ENCODE measurements at places on chromosomes 12 and 14. TPM values are rescaled to one million over a fixed set of nuclear protein-coding genes. Genes with fewer than 3 reads are reported as not detected.

GRCh38 chr14:104876251-104876699 is 11.2 kb downstream of the CEP170B start:
- H3K4me1 ChIP-seq = no peaks in the 10 kb centered on the region
- H3K27ac ChIP-seq = no peak overlapping the region
- no peak overlapping the region for H3K4me3 ChIP-seq
- no peak for DNase-seq
- no peaks in the 10 kb centered on the region for H3K27me3 ChIP-seq
- H3K36me3 ChIP-seq = no peaks in the 10 kb centered on the region

- no peaks in the 10 kb centered on the region for H3K36me3 ChIP-seq
- no peaks in the 10 kb centered on the region for H3K4me1 ChIP-seq
- no peak for DNase-seq
These were observed 62.4 kb upstream of the MED13L start for GRCh38 chr12:116339800-116340371.

GRCh38 chr14:61106959-61107641 is 126.1 kb downstream of the SLC38A6 start:
- no peaks in the 10 kb centered on the region for H3K27me3 ChIP-seq
- no peak overlapping the region for H3K27ac ChIP-seq
- H3K36me3 ChIP-seq = no peaks in the 10 kb centered on the region
- DNase-seq = no peak
- H3K4me1 ChIP-seq = no peaks in the 10 kb centered on the region

DNA sequence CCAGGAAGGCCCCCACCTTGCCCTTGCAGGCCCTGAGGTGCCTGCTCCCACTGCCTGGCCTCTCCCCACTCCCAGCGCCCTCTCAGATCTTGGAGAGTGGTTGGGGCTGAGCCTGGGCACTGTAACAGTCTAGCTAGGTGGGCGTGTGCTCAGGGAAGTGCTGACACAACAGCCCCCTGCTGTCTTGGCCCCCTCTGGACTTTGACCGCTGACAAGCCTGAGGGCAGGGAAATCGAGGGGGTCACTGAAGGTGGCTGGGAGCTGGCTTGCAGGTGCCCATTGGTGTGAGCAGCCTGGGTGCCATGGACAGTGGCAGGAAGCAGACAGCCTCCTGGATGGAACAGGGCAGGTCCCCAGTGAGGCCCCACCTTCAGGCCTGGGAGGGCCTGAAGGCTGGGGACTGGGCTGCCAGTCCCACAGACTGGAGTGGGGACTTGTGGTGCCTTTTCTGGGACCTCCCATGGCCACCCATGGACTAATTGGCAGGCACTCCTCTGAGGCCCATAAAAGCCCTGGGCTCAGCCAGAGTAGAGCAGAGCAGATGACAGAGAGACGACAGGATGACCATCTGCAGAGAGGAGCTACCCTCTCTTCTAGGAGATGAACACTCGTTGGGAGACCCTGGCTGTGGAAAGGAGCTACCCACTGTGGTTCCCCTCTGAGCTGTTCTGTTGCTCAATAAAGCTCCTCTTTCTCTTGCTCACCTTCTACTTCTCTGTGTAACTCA is 158.6 kb upstream of the SLC38A2 start:
- H3K36me3 ChIP-seq = no peaks in the 10 kb centered on the region
- no peaks in the 10 kb centered on the region for H3K27me3 ChIP-seq
- no peak overlapping the region for H3K27ac ChIP-seq
- no peaks in the 10 kb centered on the region for H3K4me1 ChIP-seq
- no peak overlapping the region for H3K4me3 ChIP-seq
- DNase-seq = no peak

GRCh38 chr12:132131952-132132351 is 12.2 kb downstream of the DDX51 start:
- H3K27me3 ChIP-seq = no peaks in the 10 kb centered on the region
- H3K27ac ChIP-seq = no peak overlapping the region
- no peak for DNase-seq
- H3K4me3 ChIP-seq = no peak overlapping the region

DNA sequence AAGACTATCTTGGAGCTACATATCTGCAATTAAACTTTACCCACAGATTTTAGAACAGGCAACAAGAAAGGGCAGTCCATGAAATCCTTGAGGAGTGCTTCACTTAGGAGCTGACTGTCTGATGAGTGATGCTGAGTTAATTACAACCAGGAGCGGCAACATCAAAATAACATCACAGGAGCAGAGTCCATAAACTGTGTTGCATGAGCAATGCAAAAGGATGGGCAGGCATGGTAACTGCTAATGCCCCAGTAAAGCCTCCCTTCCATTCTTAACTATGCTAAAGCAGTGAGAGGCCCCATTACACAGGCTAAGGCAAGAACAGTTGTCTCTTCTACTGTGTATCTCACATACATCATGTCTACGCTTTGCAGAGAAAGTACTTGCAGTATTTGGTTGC is 156.6 kb downstream of the PAX9 start:
- H3K36me3 ChIP-seq = no peaks in the 10 kb centered on the region
- H3K4me3 ChIP-seq = no peak overlapping the region
- no peaks in the 10 kb centered on the region for H3K27me3 ChIP-seq
- DNase-seq = no peak
- H3K4me1 ChIP-seq = no peaks in the 10 kb centered on the region

DNA sequence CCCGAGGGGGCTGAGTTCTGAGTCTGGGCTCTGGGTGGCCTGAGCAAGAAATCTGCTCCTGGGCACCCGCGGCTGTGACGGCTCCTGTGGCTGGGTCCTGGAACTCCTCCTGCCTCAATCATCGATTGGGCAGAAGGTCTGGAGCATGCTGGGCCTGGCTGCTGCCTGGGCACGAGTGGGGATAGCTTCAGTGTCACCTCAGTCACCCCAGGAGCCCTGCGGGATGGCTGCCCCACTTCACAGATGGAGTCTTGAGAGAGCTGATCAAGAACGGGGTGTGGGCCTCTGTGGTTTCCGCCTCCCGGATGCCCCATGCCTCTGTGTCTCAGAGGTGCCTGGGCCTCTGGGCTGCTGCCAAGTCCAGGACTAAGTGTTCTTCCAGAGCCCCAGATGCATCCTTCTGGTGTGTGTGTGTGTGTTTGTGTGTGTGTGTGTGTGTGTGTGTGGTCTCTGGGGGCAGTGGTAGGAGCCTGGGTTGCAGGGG is 185.6 kb upstream of the C14orf180 start:
- H3K27ac ChIP-seq = no peak overlapping the region
- no peak for DNase-seq
- no peak overlapping the region for H3K4me3 ChIP-seq

- no peaks in the 10 kb centered on the region for H3K27me3 ChIP-seq
- no peak overlapping the region for H3K4me3 ChIP-seq
- no peaks in the 10 kb centered on the region for H3K4me1 ChIP-seq
- H3K27ac ChIP-seq = no peak overlapping the region
- H3K36me3 ChIP-seq = no peaks in the 10 kb centered on the region
These were observed 650.1 kb upstream of the USP15 start for GRCh38 chr12:61610143-61610542.

DNA sequence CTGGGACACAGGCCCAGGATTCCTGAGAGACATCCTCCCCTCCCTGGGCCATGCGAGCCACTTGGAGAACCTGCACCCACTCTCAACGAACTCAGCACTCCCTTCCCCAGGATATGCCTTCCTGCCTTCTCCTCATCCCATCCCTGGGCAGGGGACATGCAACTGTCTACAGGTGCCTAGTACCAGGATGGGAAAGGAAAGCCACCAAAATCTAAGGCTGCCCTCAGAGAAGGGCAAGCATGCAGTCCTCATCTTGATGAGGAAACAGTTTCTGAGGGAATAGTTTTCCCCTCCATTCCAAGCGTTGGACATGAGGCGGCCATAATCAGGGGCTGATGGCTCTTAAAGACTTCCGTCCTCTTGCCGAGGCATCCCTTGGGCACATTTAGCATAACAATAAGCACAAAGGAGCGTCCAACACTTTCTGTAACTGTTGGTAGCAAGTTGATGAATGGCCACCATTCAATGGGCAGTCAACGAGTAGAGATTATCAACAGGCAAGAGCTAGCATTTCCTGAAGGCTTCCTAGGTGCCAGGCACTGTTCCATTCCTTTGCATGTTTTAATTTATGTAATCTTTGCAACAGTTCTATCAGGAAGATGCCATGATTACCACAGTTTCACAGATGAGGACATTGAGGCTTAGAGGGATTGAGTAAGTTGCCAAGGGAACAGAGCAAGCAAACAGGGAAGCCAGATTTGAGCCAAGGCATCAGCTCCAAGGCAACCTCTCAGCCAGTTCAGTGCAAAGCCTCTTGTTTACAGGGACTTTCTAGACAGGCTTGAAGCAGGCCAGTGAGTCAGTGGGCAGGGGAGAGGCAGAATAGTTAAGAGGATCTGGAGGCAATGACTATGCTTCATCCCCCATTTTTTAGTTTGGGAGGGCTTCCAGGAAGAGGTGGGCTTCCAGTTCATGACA is 105.1 kb downstream of the SINHCAF start:
- H3K36me3 ChIP-seq = no peaks in the 10 kb centered on the region
- DNase-seq = no peak
- H3K4me3 ChIP-seq = no peak overlapping the region
- no peak overlapping the region for H3K27ac ChIP-seq
- H3K4me1 ChIP-seq = no peaks in the 10 kb centered on the region
- no peaks in the 10 kb centered on the region for H3K27me3 ChIP-seq

- no peak overlapping the region for H3K27ac ChIP-seq
- no peaks in the 10 kb centered on the region for H3K36me3 ChIP-seq
- H3K27me3 ChIP-seq = no peaks in the 10 kb centered on the region
- H3K4me1 ChIP-seq = no peaks in the 10 kb centered on the region
- no peak overlapping the region for H3K4me3 ChIP-seq
- peak; percentile 74 for DNase-seq
These were observed 198.7 kb upstream of the EEA1 start for GRCh38 chr12:93127582-93128331.

GRCh38 chr12:6450869-6451347 is 934 bp upstream of the TAPBPL start:
- H3K36me3 ChIP-seq = peaks cover 43% of the 10 kb centered on the region
- peak; percentile 18 for DNase-seq
- H3K4me1 ChIP-seq = peaks cover 28% of the 10 kb centered on the region
- peak overlapping the region; percentile 90 for H3K27ac ChIP-seq
- no peaks in the 10 kb centered on the region for H3K27me3 ChIP-seq

- H3K4me3 ChIP-seq = no peak overlapping the region
- H3K36me3 ChIP-seq = no peaks in the 10 kb centered on the region
- no peak overlapping the region for H3K27ac ChIP-seq
- H3K4me1 ChIP-seq = peaks cover 3% of the 10 kb centered on the region
- no peak for DNase-seq
- H3K27me3 ChIP-seq = no peaks in the 10 kb centered on the region
These were observed 253.7 kb upstream of the HMGA2 start for GRCh38 chr12:65570451-65571130.

- peak; percentile 17 for DNase-seq
- peak overlapping the region; percentile 99 for H3K27ac ChIP-seq
- H3K36me3 ChIP-seq = no peaks in the 10 kb centered on the region
- peaks cover 8% of the 10 kb centered on the region for H3K4me1 ChIP-seq
These were observed 972 bp downstream of the SAMD4A start for GRCh38 chr14:54567639-54568561.

The KRT73 gene
- not detected for total RNA-seq

The CCDC184 gene
- 2.1 TPM for total RNA-seq

The ACTR10 gene
- 73.3 TPM for total RNA-seq

The ERP27 gene
- not detected for total RNA-seq

The PPP2R5E gene
- total RNA-seq = 22.9 TPM

The A2ML1 gene
- 6.1 TPM for total RNA-seq

The NCKAP5L gene
- total RNA-seq = 47.4 TPM

The NT5DC3 gene
- 15.9 TPM for total RNA-seq

The KRT74 gene
- total RNA-seq = not detected

The TCP11L2 gene
- total RNA-seq = 31.0 TPM

The BCL11B gene
- 0.21 TPM for total RNA-seq

The TRHDE gene
- total RNA-seq = 4.6 TPM

The CTSG gene
- total RNA-seq = 2.7 TPM

The RASSF9 gene
- 3.5 TPM for total RNA-seq

The PLCZ1 gene
- total RNA-seq = not detected

The TTC6 gene
- total RNA-seq = not detected

The CCDC198 gene
- total RNA-seq = not detected

The PHLDA1 gene
- 23.6 TPM for total RNA-seq

The MDGA2 gene
- not detected for total RNA-seq

All from tibial nerve (tissue), 4 donors.